ENCODE measurements at places on chromosomes 5 and 9.
A peak's percentile ranks its signal among the peaks of the same experiment; 100 is the strongest.

DNA sequence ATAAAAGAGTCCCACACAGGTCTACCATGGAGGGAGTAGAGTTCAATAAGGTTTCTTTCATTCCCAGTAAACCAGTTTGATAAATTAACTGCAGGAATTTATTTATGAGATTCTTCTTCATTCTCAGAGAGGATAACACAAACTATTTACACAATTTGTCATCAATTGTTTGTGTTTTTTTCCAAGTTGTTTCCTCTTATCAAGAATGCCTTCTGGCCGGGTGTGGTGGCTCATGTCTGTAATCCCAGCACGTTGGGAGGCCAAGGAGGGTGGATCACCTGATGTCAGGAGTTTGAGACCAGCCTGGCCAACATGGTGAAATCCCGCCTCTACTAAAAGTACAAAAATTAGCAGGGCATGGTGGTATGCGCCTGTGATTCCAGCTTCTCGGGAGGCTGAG lies 216.7 kb downstream of the MLLT3 start:
- no peak for DNase-seq

DNA sequence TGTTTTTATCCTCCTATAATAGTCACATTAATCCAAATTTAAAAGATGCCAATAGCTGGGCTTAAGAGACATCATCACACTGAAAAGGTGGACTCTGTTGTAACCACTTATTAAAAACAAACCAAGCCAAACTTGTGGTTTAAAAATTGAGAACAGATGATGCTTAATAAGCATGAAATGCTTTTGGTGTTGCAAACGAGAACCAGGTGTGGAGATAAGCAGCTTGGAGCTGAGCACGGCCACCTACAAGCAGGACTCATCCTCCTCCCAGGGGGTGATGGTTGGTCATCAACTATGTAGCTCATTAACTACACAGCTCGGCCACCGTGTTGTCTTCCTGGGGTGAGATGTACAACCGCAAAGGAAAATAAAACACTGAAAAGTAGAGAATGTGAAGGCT lies 154.4 kb downstream of the NPR3 start:
- no peak for DNase-seq

DNA sequence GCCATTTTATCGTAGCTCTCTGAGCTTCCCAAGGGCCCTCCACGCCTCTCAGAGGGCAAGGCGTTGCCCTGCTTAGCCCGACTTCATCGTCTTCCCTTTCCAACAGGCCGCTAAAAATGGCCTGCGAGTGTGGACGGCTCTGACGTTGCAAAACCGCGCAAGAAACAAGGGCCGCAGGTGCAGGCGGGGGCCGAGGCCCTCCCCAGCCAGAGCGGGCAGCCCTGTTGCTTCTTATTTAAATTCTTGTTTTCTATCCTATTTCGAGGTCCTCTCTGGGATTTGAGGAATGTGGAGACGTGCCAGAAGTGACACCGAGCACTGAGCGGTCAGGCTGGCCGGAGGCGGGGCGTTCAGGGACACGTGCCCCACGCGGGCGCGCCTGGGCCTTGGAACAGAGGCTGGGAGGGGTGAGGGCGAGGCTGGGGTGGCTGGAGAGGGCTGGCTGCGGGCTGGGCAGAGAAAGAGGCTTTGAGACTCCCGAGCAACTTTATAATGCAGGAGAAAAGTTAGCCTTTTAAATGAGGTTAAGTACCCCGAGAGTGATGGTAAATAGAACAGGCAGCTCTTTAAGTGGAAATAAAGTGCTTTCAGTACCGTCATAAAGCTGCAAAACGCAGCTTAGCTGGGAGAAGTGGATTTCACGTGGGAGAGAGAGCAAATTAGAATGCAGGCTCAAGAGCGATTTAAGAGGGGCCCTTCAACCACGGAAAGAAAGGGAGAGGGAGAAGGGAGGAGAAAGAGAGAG lies 243.6 kb downstream of the AUH start:
- peak; percentile 3 for DNase-seq

- no peak for DNase-seq
Observed at GRCh38 chr9:128286440-128286839, 10.4 kb downstream of the SWI5 start.

- no peak for DNase-seq
Observed at GRCh38 chr5:81724108-81724507, 26.8 kb downstream of the SSBP2 start.

GRCh38 chr9:133584167-133584558 lies 25.0 kb downstream of the FAM163B start:
- no peak for DNase-seq

GRCh38 chr5:55603922-55604321 lies 69.2 kb upstream of the PLPP1 start:
- DNase-seq: no peak

DNA sequence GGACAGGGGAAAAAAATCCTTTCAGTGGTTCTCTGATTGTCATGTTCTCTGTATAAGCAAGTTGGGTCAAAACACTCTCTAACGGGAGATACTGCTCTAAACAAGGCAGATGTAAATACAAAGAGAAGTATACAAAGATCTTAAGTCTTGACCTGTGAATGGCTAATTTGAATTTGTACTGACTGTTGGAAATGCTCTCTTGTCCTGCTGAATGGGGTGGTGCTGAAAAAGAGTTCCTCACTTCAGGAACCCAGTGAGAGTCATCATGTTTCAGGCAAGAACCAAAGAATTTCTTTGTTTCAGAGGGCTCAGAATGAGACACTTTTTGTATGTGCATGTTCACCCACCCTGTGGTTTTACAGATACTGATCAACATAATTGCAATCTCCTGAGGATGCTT lies 461.0 kb downstream of the NR2F1-AS1 start:
- DNase-seq: no peak

DNA sequence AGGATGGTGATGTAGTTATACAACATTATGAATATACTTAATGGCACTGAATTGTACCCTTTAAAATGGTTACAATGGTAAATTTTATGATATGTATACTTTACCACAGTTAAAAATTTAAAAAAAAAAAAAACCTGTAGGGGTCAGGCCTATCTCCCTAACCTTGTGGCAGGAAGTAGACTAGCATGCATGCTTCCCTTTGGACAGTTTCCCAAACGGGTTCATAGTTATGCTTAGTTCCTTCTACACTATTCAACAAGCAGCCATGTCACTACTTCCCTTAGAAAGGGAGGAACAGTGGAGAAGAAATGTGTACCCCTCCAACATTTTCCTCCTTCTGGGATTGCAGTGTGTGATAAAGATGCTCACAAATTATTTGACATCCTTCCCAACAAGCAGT lies 32.5 kb downstream of the IDNK start:
- DNase-seq: no peak

GRCh38 chr5:81232464-81233079 lies 550 bp upstream of the CKMT2 start:
- no peak for DNase-seq

DNA sequence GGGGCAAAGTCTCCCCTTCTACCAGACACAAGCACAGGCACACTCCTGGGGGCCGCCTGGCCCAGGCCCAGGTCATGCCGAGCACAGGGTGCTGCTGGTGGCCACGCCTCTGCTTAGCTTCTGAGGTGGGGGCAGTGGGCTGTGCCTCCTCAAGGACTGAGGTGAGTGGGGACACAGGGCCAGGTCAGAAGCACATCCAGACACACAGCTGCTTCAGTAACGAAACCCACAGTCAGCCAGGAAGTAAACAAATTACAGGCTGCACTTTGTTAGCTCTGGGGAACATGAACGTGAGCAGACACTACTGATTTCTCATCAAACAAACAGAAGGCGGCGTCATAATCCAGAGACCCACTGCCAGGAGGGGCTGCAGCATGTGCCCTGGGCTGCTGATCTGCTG lies 192.4 kb downstream of the HSPA4 start:
- no peak for DNase-seq

- DNase-seq: no peak
Observed at GRCh38 chr5:173884402-173885053, 3.6 kb upstream of the CPEB4 start.

DNA sequence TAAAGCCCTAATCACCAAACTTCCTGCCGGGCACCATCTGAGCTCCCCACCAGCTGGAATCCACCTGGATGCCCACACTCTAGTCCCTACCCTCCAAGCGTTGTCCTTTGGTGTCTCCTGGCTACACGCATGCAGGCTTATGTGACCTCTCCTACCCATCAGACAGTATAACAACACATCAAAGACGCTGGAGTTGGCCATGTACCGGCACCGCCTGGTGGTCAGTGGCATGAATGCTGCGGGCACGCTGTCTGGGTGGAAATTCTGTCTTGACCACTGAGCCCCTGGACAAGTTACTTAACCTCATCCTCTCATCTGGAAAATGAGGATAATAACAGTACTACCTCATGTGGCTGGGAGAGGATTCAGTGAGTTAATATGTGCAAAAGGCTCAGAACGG lies 23.4 kb upstream of the CORO2A start:
- DNase-seq: peak; percentile 41

DNA sequence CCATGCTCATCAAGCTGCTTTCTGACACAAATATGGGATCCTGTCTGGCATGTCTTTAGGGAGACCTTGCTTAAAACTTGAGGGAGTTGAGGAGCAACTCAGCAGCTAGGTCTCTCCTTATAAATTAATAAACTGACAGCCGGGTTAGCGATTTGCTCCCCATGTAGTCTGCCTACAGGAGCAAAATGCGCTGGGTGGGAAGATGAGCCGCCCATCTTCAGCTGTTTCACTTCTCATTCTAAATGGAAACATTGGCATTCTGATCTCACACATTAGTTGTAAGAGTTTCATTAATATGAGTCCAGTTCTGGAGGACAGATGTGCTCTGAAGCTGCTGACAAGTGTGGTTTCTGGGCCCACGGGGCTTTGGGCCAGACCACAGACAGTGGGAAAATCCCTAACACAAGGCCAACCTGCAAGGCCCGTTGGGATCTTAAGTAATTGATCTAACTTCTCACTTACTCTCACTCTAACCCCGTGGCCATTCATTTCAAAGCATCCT lies 197.0 kb downstream of the MCTP1 start:
- no peak for DNase-seq

All from NCI-H82 (cell line).